ENCODE measurements at places on chromosomes 1 and 21. TPM values are rescaled to one million over a fixed set of nuclear protein-coding genes. Genes with fewer than 3 reads are reported as not detected.

ZNF496 gene
- total RNA-seq: 33.4 TPM

GRCh38 chr1:52139817-52140540, 1.9 kb upstream of the ZFYVE9 start:
- no peak for DNase-seq

DNA sequence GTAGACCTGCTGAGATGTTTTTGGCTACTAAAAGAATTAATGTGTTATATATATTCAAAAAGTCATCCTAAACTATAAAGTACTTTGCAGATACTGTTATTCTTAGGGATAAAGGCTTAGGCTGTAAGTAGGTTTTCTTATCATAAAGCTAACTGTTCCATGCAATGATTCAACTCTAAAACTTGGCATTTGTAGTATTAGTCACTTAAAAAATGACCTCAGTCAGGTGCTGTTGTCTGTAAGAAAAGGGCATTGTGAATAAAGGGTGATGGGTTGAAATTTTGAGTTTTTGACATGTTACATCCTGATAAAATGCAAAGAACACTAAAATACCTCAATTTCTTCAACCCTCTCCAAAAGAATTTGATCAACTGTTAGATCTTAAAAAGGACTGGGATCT, 32.9 kb downstream of the ADCY10 start:
- no peak for DNase-seq

DNA sequence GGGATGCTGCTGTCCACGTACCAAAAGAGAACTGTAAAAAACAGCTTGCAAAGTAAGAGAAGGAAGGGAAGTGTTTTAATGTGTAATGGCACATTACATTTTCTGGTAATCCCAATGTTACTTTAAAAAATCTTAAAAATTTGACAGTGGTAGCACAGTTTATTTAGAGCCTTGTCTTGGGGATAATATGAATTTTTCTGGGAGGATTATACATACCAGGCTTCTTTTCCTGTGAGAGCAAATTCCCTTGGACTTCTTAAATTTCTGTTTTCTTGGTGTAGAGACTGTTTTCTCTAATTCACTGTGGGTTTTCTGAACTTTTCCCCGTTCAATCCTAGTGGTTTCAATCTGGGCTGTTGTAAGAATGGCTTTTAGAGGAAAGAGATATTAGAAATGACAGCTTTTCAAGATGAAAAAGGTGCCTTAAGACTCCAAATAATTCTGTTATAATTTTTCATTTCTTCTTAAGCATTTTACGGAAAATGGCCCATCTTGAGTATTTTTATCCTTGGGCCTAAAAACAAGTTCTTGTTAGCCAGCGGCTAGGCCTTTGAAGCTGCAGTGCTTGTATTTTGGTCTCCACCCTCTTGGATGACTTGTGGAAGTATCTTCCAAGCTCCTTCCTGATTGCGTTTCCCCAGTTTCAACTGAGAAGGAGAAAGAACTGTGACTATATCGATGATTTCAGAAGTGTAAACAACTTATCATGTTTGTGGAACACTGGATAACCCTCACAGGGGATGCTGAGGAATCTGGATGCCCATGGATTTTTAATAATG, 70.0 kb downstream of the LEPR start:
- no peak for DNase-seq

DNA sequence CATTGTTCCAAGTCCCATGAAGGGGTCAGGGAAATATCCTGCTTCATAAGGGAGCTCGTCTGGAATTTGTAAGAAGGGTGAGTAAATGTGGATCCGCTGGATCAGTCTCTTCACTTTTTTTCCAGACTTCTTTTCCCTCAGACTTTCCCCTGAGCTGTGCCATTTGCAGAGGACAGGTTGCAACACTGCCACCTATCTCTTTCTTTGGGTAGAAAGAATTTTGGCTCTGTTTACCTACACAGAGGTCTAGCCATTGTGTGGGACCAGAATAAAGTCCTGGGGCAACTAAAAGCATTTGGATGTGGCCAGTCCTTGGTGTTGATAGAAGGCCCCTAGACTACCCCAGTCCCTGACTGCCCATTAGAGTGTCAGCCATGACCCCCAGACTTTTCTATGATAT, 1146.7 kb upstream of the PRMT6 start:
- DNase-seq: no peak

Data from upper lobe of left lung (tissue), 6 donors.